ENCODE measurements at places on chromosomes 1 and 21. TPM values are rescaled to one million over a fixed set of nuclear protein-coding genes. Genes with fewer than 3 reads are reported as not detected.

The TAGLN2 gene
- total RNA-seq, result 646 TPM

The RNPC3 gene
- total RNA-seq, result 12.2 TPM

The SPRR2F gene
- not detected for total RNA-seq

The SPATA46 gene
- not detected for total RNA-seq

The ADCY10 gene
- not detected for total RNA-seq

The PTPN14 gene
- 93.0 TPM for total RNA-seq

The GPR37L1 gene
- not detected for total RNA-seq
